Neural progenitor cell (in vitro differentiated cells): ENCODE measurements at places on chromosomes 12 and 14. TPM values are rescaled to one million over a fixed set of nuclear protein-coding genes. Genes with fewer than 3 reads are reported as not detected.

GRCh38 chr14:49512147-49512551, 74.0 kb downstream of the RPS29 start:
- H3K4me1 ChIP-seq = peaks cover 5% of the 10 kb centered on the region
- no peak for DNase-seq
- no peaks in the 10 kb centered on the region for H3K27me3 ChIP-seq
- H3K36me3 ChIP-seq = no peaks in the 10 kb centered on the region
- no peak overlapping the region for H3K4me3 ChIP-seq

DNA sequence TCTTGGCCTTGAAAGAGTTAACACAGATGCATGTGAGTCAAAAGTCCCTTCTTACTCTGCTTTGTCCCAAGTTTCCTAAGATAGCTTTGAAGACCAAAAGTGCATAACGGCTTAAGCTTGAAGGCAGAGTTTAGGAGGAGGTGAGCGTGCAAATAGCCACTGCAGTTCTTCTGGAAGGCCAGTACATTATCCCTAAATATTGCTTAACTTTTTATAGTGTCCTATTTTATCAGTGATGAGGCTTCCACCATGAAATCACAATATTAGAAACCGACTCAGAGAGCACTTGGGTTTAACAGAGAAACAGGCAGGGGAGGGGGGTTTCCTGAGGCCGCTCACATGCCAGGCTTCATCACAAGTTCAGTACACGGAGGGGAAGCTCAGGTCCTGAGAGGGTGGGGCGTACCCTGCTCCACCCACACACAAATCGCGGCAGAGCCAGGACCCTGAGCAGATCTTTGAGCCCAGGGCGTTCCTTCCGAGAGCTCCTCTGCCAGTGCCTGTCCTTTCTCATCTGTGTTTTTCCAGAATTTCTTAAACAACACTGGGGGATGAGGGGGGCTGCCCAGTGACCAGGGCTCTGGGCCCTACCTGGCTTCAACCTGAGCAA, 26.8 kb upstream of the BDKRB2 start:
- H3K36me3 ChIP-seq = no peaks in the 10 kb centered on the region
- no peaks in the 10 kb centered on the region for H3K4me1 ChIP-seq
- H3K27ac ChIP-seq = no peak overlapping the region
- no peak overlapping the region for H3K4me3 ChIP-seq

DNA sequence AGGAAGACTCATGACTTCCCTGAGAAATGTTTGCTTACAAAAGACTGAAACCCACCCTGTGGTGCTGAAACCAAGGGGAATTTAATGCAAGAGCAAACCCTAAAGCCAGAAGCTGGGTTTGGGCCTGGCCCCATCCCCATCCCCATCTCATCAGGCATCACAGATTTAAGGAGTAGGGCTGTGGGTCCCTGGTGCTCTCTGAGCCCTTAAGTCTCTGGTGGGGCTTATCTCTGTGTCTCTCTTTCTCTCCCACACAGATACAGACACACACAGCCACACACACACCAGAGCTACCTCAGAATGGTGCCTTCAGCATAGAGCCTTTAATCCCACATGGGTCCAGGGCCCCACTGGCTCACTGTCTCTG, 237.1 kb downstream of the SLC41A2 start:
- peaks cover 46% of the 10 kb centered on the region for H3K4me1 ChIP-seq
- H3K27me3 ChIP-seq = no peaks in the 10 kb centered on the region
- H3K36me3 ChIP-seq = no peaks in the 10 kb centered on the region
- DNase-seq = peak; percentile 78
- H3K27ac ChIP-seq = peak overlapping the region; percentile 91

- H3K4me1 ChIP-seq = peaks cover 13% of the 10 kb centered on the region
- no peak for DNase-seq
- no peaks in the 10 kb centered on the region for H3K36me3 ChIP-seq
- no peaks in the 10 kb centered on the region for H3K27me3 ChIP-seq
Measured at GRCh38 chr12:11667171-11667570, 17.7 kb downstream of the ETV6 start.

GRCh38 chr12:127381681-127382080, 885.3 kb upstream of the TMEM132C start:
- H3K4me1 ChIP-seq = no peaks in the 10 kb centered on the region
- no peaks in the 10 kb centered on the region for H3K36me3 ChIP-seq
- DNase-seq = no peak
- H3K4me3 ChIP-seq = no peak overlapping the region
- peaks cover 8% of the 10 kb centered on the region for H3K27me3 ChIP-seq

GRCh38 chr12:113161415-113162016, 12.0 kb downstream of the CFAP73 start:
- no peaks in the 10 kb centered on the region for H3K36me3 ChIP-seq
- peak overlapping the region; percentile 50 for H3K27ac ChIP-seq
- peak overlapping the region; percentile 30 for H3K4me3 ChIP-seq
- H3K27me3 ChIP-seq = peaks cover 1% of the 10 kb centered on the region
- DNase-seq = peak; percentile 99
- H3K4me1 ChIP-seq = peaks cover 17% of the 10 kb centered on the region

DNA sequence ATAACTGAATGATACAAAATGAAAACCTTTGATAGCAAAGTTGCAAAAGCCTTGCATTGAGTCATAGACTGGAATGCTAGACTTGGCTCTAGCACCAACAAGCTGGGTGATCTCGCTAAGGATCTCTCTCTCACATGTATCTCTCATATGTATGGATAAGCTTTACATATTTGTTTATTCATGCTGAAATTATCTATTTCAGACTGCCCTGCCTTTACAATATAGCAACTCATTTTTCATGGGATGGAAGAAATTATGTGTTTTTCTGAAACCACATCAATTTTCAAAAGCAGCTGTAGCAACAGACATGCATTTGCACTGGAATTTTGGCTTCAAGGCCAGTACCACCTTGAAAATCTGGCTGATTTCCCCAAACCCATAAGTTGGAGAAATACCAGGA, 11.4 kb downstream of the RERG start:
- no peak overlapping the region for H3K27ac ChIP-seq
- DNase-seq = no peak
- H3K36me3 ChIP-seq = no peaks in the 10 kb centered on the region
- no peaks in the 10 kb centered on the region for H3K4me1 ChIP-seq

GRCh38 chr12:79690142-79690637, 574 bp downstream of the PAWR start:
- peak; percentile 84 for DNase-seq
- peak overlapping the region; percentile 99 for H3K27ac ChIP-seq
- no peaks in the 10 kb centered on the region for H3K27me3 ChIP-seq
- peaks cover 36% of the 10 kb centered on the region for H3K4me1 ChIP-seq
- H3K36me3 ChIP-seq = no peaks in the 10 kb centered on the region

- H3K36me3 ChIP-seq = no peaks in the 10 kb centered on the region
- H3K27me3 ChIP-seq = no peaks in the 10 kb centered on the region
- H3K27ac ChIP-seq = no peak overlapping the region
- peaks cover 6% of the 10 kb centered on the region for H3K4me1 ChIP-seq
- peak; percentile 86 for DNase-seq
Measured at GRCh38 chr12:121668750-121669520, 519 bp downstream of the MORN3 start.

The NGB gene
- not detected in 2 replicates for total RNA-seq

DNA sequence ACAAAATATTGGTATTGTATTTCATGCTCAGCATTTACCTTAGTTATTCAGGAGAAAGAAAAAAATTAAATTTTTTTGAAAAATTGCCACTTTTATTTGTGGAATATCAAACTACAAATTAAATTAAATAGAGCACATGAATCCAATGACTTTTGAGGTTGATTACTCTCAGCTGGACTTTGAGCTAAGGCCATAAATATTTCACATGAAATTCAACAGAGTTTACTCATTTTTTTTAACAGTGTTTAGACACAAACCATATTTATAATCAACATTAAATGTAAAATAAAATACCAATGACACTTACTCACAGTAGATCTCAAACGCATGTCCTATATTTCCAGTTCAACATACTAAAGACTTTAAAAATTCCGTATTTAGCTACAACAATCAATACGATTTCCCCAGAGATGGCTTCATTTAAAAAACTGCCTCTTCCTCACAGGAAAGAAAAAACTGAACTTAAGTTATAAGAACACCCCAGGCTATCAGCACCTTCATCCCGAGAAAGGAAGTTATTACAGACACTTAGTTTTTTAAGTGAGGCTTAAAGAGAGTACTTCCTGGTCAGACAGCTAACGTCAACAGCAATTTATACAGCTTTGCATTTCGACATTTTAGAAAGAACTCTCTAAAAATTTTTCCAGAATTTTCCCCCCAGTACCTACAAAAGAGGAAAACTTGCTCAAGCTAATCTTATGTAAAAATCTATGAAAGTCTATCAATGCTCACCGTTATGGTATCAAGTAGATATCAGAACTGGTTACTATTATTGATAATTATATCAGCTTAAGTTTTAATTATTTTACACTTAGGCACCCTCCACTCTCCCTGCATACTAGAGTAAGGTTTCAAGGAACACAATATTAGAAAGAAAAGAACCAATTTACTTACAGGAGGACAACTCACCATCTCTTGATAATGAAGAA, 13.8 kb downstream of the TAOK3 start:
- DNase-seq = no peak
- no peaks in the 10 kb centered on the region for H3K36me3 ChIP-seq
- no peaks in the 10 kb centered on the region for H3K27me3 ChIP-seq
- no peak overlapping the region for H3K4me3 ChIP-seq
- H3K27ac ChIP-seq = no peak overlapping the region

The CACNA1C gene
- 1.2 and 2.7 TPM in 2 replicates for total RNA-seq

GRCh38 chr14:32047791-32048190, 29.3 kb upstream of the ARHGAP5 start:
- H3K4me1 ChIP-seq = no peaks in the 10 kb centered on the region
- H3K27me3 ChIP-seq = no peaks in the 10 kb centered on the region
- H3K36me3 ChIP-seq = no peaks in the 10 kb centered on the region

The LMO3 gene
- total RNA-seq = 39.1 and 54.3 TPM in 2 replicates

- no peak for DNase-seq
- H3K36me3 ChIP-seq = no peaks in the 10 kb centered on the region
- H3K27me3 ChIP-seq = no peaks in the 10 kb centered on the region
- H3K27ac ChIP-seq = no peak overlapping the region
- no peaks in the 10 kb centered on the region for H3K4me1 ChIP-seq
Measured at GRCh38 chr12:116054280-116054679, 223.2 kb downstream of the MED13L start.

The HOXC5 gene
- not detected in 2 replicates for total RNA-seq

The EIF4B gene
- 774 and 833 TPM in 2 replicates for total RNA-seq

DNA sequence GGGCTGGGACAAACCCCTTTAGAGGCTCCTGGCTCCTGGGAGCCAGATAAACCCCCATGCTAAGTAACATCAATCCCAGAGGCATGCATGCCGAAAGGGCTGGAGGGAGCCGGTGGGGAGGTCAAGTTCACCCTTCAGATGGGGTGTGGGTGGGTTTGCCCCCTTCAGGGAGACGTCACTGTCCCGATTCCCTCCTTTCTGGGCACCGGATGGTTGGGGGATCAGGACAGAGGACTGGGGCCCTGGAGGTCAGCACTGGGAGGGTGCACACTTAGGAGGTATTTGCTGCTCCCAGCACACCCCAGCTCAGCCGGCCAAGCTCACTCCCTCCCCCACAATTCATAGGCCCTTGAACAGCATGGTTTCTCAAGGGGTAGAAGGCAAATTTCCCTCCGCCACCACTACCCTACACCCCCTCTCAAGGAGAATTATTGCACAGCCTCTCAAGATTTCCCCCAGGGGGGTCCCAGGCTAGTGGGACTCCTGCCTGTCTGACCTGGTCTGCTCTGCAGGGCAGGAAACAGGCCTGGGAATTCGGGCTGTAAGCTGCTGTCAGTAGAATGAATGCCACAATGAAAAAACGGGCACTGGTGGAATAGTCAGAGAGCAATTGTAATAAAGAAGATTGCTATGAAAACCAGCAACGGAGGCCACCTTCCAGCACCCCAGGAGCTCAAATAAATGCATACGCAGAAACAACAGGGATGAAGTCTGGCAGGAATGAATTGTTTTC, 63.5 kb downstream of the GALNT16 start:
- H3K4me3 ChIP-seq = no peak overlapping the region
- no peaks in the 10 kb centered on the region for H3K36me3 ChIP-seq
- H3K4me1 ChIP-seq = peaks cover 9% of the 10 kb centered on the region
- no peaks in the 10 kb centered on the region for H3K27me3 ChIP-seq

DNA sequence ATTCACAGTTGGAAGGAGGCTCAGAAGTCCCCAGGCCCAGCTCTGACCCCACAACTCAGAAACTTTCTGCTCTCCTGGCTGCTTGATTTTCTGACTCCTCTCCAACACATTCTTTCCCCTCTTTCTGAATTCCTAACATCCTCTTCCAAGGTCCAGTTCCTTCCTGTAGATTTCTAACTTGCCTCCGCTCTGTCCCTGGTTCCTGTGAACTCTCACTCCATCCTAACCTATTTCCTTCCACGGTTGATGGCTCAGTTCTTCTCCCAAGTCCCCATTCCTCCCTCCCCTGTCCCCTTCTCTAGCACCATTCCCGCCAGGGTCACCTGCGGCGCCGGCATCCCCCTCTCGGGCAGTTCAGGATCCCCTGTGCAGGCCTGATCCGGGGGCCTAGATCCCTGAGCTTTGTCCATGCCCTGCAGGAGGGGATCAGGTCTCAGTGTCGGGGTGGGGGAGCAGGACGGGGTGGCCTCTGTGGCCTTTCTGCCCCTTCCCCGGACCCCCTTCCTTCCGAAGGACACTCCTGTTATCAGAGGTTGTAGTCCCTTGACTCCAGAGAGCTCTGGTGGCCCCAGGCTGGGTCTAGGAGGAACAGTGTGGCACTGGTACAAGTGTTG, 6.0 kb upstream of the SLC22A17 start:
- no peak for DNase-seq
- H3K36me3 ChIP-seq = peaks cover 3% of the 10 kb centered on the region

GRCh38 chr12:68224613-68225285, 861 bp downstream of the IL26 start:
- no peak overlapping the region for H3K27ac ChIP-seq
- H3K27me3 ChIP-seq = no peaks in the 10 kb centered on the region
- peaks cover 4% of the 10 kb centered on the region for H3K4me1 ChIP-seq

The CINP gene
- 30.4 and 53.5 TPM in 2 replicates for total RNA-seq

The ASB2 gene
- 0.62 TPM in 1 of 2 replicates, not detected in the other for total RNA-seq

GRCh38 chr12:46839964-46840363, 14.2 kb upstream of the SLC38A4 start:
- no peaks in the 10 kb centered on the region for H3K4me1 ChIP-seq
- no peak for DNase-seq
- no peak overlapping the region for H3K27ac ChIP-seq
- no peaks in the 10 kb centered on the region for H3K27me3 ChIP-seq

The SERPINA12 gene
- not detected in 2 replicates for total RNA-seq

The JKAMP gene
- 134 and 182 TPM in 2 replicates for total RNA-seq

DNA sequence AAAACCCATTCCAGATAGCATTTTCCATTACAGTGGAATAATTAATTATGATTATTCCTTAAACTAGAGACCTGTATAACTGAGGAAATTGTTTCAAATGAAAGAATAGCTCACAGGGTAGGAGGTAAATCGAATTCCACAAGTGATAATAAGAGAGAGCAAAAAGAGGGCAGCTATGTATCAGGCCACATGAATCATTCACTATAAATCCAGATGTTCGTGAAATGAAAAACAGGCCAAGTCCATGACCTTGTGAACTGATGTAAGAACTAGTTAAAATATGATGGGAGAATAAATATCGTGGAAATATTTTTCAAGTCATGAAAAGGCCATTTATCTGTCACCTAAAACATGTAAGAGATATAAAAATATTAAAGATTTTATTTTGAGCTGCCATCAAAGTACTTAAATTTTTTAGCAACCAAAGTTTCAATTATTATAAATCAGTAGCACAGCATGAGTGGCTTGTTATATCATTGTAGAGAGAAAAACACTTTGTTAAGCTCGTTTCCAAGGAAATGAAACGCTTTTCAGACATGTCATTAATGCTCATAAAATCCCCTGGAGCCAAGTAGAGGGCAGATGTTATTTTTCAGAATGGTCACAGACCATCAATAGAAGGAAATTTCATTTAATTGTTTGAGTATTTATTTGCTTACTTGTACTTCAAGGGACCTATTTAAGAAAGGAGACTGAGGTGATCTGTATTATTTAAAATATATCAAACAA, 120.6 kb upstream of the CDKN3 start:
- no peaks in the 10 kb centered on the region for H3K36me3 ChIP-seq
- no peak for DNase-seq
- no peak overlapping the region for H3K4me3 ChIP-seq
- no peaks in the 10 kb centered on the region for H3K27me3 ChIP-seq
- H3K27ac ChIP-seq = no peak overlapping the region
- no peaks in the 10 kb centered on the region for H3K4me1 ChIP-seq
